ENCODE measurements at places on chromosomes 16 and 17.

- peak; percentile 89 for DNase-seq
Observed at GRCh38 chr16:84514874-84515835, 10.7 kb upstream of the MEAK7 start.

GRCh38 chr16:379183-379960, 2.4 kb downstream of the PGAP6 start:
- no peak for DNase-seq

GRCh38 chr17:5675625-5676421, 91.5 kb upstream of the NLRP1 start:
- DNase-seq: no peak

- DNase-seq: no peak
Observed at GRCh38 chr16:84614623-84614967, 3.3 kb downstream of the COTL1 start.

GRCh38 chr17:74987909-74988711, 678 bp downstream of the CDR2L start:
- peak; percentile 69 for DNase-seq

Data from Caco-2 (cell line).